ENCODE measurements at places on chromosomes 1 and 21. TPM values are rescaled to one million over a fixed set of nuclear protein-coding genes. Genes with fewer than 3 reads are reported as not detected.
A peak's percentile ranks its signal among the peaks of the same experiment; 100 is the strongest.

DNA sequence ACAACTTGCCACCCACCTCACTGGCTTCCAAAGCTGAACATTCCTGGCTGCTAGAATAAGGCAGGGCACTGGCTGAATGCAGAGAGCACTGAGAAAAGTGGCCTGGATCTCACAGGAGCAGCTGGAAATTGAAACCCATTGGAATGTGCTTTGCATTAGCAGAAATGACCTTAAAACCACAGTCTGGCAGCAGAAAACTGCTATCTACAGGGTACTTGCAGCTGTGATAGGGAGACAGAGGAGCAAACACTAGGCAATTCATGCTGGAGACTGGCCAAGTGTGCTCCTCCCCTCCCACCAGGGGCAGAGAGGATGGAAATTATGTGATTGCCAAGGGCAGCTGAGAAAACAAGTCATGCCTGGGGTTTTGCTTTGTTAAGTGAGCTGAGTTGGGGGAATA lies 47.2 kb downstream of the HSD3B1 start:
- no peaks in the 10 kb centered on the region for H3K27me3 ChIP-seq
- H3K4me3 ChIP-seq, result no peak overlapping the region
- peaks cover 20% of the 10 kb centered on the region for H3K4me1 ChIP-seq
- DNase-seq, result peak; percentile 76
- no peaks in the 10 kb centered on the region for H3K36me3 ChIP-seq

DNA sequence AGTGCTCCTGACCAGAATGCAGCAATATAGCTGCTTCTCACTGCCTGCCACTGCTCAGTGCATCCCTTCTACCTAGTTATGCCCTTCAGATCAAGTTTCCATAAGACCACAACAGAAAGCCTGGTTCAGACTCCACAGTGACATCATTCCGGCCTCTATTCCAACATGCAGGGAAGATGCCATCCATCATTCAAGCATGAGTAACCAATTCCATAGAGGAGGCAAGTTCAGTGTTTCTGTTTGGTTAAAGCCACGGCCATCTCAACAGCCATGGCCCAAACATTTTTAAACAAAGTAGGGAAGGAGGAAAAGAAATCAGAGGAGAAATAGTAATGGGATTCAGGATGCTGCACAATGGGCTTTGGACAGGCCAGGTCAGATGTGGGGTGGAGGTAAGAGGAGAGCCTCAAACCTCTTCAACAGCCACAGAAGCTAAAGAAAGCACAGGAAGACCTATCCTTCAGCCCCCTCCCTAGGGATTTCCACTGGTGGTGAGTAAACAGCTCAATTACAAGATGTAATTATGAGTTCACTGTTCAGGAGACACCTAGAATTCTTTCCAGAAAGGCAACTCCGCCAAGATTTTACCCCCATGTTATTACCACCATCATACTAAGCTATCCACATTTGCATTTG lies 484.9 kb downstream of the SETD4 start:
- DNase-seq, result no peak
- no peak overlapping the region for H3K27ac ChIP-seq

DNA sequence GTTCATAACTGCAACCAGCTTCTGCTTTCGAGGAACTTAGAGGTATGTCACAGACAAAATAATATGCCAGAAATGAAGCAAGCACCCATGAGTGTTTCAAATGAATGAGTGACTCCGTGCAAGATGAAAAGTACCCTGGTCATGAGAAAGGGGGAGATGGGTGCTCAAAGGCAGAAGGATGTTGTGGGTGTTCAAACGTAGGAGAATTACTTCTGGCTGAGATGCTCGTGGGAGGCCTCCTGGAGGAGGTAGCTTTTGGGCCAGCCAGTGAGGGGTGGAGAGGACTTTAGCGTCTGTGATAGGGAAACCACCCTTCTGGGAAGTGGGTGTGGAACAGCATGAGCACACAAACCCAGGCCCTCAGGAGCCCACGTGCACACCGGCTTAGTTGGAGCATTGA lies 113.8 kb downstream of the SYF2 start:
- H3K36me3 ChIP-seq, result no peaks in the 10 kb centered on the region
- H3K27me3 ChIP-seq, result no peaks in the 10 kb centered on the region
- H3K4me1 ChIP-seq, result peaks cover 6% of the 10 kb centered on the region
- DNase-seq, result no peak
- H3K4me3 ChIP-seq, result no peak overlapping the region

LRRC71 gene
- not detected for total RNA-seq

- H3K27me3 ChIP-seq, result no peaks in the 10 kb centered on the region
- H3K4me3 ChIP-seq, result no peak overlapping the region
- H3K4me1 ChIP-seq, result peaks cover 5% of the 10 kb centered on the region
- no peak overlapping the region for H3K27ac ChIP-seq
- no peaks in the 10 kb centered on the region for H3K36me3 ChIP-seq
These were observed 52.8 kb upstream of the ACADM start for GRCh38 chr1:75671708-75672107.

DNA sequence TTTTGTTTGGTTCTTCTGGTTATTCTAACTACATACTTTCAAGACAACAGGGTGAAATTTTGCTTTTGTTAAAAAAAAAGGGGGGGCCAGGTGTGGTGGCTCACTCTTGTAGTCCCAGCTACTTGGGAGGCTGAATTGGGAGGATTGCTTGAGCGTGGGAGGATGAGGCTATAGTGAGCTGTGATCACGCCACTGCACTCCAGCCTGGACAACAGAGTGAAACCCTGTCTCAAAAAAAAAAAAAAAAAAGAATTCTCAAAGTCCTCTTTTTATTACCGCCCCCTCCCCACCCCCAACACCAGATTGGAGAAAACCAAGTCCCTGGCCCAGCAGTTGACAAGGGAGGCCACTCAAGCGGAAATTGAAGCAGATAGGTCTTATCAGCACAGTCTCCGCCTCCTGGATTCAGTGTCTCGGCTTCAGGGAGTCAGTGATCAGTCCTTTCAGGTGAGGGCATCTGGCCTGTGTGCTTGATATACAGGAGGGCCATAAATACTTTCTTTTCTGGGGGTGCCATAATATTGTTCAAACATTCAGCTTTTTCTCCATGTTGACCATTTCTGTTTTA lies 50.2 kb downstream of the LAMC2 start:
- no peaks in the 10 kb centered on the region for H3K36me3 ChIP-seq
- H3K27ac ChIP-seq, result peak overlapping the region; percentile 80
- no peak overlapping the region for H3K4me3 ChIP-seq
- peak; percentile 78 for DNase-seq

DNA sequence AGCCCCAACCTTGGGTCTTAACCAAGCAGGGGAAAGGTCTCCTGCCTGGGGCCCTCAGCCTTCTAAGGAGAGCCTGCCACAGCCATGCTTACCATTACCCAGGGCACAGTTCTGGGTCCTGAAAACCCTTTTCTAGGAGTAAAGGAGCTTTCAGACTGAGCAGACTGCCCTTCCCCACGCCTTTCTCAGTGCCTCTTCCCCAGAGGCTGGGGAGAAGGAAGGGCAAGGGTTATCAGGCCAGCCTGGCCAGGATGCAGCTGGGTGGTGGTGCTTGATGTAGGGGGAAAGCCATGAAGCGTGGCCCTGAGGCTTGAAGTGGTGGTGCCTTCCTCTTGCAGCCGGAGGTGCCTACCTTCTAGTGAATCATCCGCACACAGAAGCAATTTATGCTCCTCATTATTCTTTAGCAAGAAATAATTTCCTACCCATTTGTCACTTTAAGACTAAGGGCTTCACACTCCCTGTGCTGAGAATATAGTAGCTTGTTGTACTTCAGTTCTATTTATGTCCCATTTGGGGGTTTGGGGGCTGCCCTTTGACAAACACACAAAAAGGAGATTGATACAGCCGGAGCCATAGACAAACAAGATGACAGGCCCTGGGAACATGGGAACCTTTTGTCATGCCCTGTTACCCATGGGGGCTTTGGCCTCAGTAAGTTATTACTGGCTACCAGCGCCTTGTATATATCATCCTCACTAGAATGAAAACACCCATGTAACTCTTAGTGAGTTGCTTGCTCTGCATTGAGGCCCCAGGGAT lies 40.7 kb downstream of the MAN1C1 start:
- peaks cover 17% of the 10 kb centered on the region for H3K4me1 ChIP-seq
- DNase-seq, result no peak
- no peaks in the 10 kb centered on the region for H3K27me3 ChIP-seq
- no peaks in the 10 kb centered on the region for H3K36me3 ChIP-seq
- H3K4me3 ChIP-seq, result no peak overlapping the region

ARL8A gene
- total RNA-seq, result 28.9 TPM

ERICH3 gene
- total RNA-seq, result 0.47 TPM

TNN gene
- 0.33 TPM for total RNA-seq

TEDDM1 gene
- not detected for total RNA-seq

All from hepatocyte (in vitro differentiated cells).